ENCODE measurements at places on chromosomes 1 and 21.

DNA sequence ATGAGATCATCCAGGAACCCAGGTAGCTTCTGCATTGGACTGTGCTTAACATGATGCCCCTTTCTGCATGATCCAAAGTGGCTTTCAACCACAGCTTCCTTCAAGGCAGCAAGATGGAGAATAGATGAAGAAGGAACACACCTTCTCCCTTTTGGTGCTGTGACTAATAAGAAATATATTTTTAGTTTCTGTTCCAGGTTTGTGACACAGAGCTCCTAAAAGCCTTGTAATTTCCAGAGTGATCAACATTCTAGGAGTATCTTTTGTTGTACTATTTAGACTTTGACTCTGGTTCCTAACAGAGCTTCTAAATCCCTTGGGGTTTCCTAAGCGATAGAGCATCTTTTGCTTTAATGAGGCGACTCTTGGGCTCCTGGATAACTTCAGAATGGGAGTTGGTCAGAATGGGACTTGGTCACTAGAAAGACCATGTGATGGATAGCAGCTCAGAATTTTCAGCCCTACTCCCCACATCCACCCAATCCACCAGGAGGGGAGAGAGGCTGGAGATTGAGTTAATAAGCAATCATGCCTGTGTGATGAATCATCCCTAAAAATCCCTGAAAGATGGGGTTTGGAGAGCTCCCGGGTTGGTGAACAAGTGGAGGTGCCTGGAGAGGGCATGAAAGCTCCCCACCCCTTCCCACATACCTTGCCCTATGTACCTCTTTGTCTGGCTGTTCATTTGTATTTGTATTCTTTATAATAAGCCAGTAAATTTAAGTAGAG lies 134.8 kb downstream of the FGGY start:
- DNase-seq = no peak

DNA sequence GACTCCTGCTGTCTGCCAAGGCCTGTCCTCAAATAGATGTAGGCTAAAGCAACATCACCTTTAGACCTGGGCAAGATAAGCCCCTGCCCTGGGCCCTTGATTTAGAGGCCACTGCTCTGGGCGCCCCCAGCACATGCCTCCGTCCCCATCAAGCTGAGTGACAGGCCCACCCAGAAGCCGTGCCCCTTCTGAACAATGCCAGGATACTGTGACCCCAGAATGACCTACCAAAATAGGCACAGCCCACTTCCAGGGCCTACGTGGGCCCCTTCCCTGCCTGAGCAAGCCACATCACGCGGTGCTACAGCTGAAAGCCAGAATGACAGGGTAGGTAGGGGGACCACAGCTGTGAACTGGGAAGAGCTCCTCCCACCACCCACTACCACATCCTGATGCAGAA lies 24.7 kb upstream of the BECN2 start:
- no peak for DNase-seq

- DNase-seq = no peak
Measured at GRCh38 chr1:208791456-208791855, 547.3 kb upstream of the PLXNA2 start.

GRCh38 chr21:30234050-30234449 lies 18.2 kb upstream of the CLDN8 start:
- DNase-seq = no peak

DNA sequence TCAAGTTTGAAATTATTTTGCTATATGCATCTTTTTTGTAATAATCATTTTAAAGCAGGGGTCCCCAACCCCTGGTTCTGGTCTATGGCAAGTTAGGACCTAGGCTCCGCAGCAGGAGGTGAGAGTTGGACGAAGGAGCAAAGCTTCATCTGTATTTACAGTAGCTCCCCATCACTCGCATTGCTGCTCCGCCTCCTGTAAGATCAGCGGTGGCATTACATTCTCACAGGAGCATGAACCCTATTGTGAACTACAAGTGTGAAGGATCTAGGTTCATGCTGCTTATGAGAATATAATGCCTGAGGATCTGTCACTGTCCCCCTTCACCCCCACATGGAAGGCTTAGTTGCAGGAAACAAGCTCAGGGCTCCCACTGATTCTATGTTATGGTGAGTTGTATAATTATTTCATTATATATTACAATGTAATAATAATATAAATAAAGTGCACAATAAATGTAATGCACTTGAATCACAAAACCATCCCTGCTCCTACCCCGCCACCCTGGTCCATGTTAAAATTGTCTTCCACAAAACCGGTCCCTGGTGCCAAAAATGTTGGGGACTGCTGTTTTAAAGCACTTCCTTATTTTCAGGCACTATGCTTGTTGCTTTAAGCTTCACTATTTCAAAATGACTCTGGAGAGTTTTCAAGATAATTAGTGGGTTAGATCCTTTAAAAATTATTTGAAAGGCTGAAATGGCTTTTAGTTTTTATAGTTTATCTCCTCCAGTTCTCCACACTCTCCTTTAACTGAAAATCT lies 74.8 kb downstream of the PLA2G4A start:
- no peak for DNase-seq

GRCh38 chr1:212451416-212452322 lies 18.9 kb downstream of the NENF start:
- DNase-seq = no peak

- DNase-seq = no peak
Measured at GRCh38 chr1:81478219-81478618, 322.5 kb upstream of the ADGRL2 start.

- no peak for DNase-seq
Measured at GRCh38 chr1:223212441-223212840, 69.4 kb upstream of the TLR5 start.

GRCh38 chr1:27006683-27007082 lies 6.0 kb downstream of the TENT5B start:
- no peak for DNase-seq

DNA sequence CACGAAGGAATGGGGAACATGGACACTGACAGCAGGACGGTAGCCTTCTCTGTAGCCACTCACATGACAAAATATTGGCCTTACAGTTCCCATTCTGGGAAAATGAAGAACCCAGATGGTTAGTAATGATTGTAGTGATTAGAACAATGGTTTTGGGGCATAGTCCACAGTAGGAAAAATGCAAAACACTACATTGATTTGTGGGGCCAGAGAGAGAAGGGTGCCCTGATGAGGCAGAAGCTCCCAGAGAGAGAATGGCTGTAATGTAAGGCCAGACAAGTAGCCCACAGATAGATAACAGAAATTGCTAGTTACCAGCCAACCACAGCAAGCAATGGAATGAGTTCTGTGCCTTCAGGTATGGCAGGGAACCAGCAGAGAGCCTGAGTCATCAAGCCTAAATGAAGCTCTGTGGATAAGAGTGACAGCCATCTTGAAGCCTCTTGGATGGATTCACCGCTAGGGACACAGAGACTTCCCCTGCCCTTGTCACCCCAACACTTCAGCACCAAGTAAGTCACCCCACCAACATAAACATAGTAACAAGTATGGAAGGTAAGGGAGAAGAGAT lies 206.1 kb downstream of the BACH1 start:
- no peak for DNase-seq

DNA sequence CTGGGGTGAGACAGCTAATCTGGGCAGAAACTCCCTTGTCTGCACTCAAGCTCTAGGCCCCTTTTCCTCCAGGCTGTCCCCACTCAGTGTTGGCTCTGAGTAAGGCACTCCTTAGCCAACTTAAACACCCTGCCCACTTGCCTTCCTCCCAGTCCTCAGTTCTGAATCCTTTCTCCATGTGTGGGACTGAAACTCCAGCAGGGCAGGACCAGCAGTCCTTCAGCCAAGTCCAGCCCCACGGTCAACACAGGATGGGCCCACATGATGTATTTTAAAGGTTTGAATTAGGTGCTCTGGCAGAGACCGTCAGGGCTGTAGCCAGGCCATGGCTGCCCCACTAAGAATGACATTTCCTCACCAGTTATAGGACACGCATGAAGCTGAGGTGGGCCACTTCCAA lies 107.8 kb downstream of the EDEM3 start:
- DNase-seq = no peak

- no peak for DNase-seq
Measured at GRCh38 chr1:184422490-184423233, 35.8 kb downstream of the C1orf21 start.

DNA sequence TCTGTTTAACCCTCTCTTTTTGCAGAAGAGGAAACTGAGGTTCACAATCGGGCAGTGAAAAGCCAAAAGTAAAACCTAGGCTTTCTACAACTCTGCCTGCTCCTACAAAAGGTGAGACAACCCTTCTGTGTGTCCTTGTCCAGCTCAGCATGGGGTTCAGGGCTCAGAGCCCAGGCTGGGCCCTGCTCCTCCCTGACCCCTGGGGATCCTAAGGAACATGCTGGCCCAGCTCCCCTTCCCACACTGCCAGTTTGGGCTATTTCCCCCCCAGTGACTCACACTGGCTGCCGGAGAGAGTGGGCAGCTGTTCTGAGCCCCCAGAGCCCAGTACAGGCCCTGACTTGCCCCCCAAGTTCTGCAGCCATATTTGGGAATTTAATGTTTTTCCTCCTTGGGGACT lies 8.9 kb downstream of the FAM229A start:
- DNase-seq = no peak

- DNase-seq = no peak
Measured at GRCh38 chr1:70874063-70874462, 173.6 kb downstream of the PTGER3 start.
